ENCODE measurements at places on chromosomes 1 and 21.
A peak's percentile ranks its signal among the peaks of the same experiment; 100 is the strongest.

DNA sequence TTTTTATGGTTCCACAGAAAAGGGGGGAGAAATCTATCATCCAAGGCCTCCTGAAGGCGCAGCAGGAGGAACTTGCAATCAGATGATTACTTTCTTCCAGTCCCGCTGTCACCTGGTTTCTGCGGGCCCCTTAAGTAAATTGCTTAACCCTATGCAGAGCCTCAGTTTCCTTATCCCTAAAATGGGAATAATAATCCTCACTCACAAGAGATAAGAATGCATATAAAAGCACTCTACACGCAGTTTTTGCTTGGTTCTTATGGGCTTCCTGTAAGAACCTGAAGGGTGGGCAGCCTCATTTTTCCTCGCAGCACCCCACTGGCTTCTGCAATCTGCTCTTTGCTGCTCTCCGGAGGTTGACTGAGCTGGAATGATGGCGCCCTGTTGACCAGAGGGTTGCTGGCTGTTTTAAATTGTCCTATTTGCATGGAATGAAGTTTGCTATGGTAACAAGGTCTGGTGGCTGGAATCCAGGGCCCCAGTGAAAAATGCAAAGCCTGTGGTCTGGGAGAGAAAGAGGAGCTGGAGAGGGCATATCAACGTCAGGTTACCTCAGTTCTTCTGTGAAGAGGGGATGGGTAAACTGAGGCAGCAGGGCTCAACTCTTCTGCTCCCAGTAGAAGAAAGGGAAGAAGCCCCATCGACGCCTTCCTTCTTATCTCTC is 1.0 kb upstream of the KAZN start:
- DNase-seq, result no peak

- no peak for DNase-seq
Observed at GRCh38 chr1:8966606-8967005, 20.9 kb downstream of the CA6 start.

GRCh38 chr1:187262731-187263130 is 434.0 kb downstream of the PLA2G4A start:
- no peak for DNase-seq

- no peak for DNase-seq
Observed at GRCh38 chr1:234315588-234315987, 57.7 kb upstream of the COA6 start.

- DNase-seq, result no peak
Observed at GRCh38 chr1:12543740-12544154, 74.3 kb downstream of the DHRS3 start.

DNA sequence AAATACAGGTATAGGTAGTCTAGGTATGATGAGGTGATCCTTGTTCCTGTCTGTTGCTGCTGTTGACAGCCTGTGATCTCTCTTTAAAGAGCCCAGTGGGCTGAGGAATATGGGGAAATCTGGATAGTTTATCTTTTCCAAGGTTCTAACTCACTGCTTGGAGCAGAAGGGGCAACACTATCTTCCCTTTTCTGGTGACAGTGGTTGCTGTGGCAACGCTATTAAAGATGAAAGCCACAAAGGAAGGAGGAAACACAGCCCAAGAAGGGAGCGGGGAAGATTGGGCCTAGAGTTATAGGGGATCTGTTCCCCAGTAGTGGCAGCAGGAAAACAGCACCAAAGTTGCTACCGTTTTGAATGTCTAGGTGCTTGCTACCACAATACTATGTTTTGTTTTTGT is 8.8 kb downstream of the PCP4L1 start:
- no peak for DNase-seq

DNA sequence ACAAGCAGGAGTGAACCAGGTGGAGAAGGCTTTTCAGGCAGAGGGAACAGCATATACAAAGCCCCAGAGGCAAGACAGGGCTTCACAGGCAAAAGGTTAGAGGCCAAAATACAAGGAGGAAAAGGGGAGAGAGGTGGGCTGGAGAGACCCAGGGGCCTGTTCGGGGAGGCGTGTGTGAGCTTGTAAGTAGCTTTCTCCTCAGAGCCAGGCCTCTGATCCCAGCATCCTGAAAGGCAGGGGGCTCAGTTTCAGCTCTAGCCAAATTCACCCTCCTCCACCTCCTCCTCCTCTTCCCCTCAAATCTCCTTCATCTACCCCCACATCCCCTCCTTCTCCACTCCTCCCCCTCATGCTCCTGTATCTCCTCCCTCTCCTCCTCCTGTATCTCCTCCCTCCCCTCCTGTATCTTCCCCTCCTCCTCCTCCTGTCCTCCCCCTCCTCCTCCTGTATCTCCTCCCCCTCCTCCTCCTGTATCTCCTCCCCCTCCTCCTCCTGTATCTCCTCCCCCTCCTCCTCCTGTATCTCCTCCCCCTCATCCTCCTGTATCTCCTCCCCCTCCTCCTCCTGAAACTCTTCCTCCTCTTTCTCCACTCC is 148.6 kb downstream of the ST6GALNAC5 start:
- no peak for DNase-seq

DNA sequence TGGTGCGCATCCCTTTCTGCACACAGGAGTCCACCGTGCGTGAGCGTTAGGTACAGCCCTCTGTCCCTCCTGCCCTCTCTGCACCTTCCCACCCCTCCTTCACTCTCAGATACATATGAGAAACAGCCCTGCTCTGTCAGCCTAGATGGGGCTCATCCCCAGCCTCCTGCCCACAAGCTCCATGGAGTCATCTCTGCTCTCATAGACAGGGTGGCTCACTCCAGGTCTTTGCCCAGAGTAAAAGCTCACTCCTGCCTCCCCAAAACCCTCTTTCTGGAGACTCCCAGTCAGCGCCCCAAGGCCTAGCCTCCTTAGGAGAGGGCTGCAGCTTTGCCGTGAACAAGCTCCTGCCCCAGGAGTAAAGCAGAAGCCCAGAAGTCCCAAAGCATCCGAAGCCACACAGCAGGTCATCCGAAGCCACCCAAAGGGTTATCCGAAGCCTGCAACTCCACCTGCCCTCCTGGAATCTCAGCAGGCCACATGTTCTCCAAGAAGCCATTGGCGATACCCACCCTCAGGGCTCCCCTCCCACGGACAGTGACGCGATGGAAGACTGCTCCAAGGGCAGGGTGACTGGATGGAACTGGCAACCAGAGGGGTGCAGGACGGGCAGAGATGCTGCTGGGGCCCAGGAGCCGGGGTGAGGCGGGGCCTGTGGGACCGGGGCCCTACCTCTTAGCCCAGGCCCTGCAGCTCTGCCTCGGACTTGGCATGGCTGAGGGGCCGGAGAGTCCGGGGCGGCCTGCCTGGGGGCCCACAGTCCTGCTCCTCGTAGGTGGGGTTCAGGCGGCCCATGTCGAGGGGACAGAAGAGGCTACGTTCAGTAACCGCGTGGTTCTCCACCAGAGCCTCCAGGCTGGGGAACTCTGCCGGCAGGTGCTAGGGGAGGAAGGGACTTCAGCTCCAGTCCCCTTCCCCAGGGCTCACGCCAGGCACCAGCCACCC is 3.6 kb upstream of the KIF17 start:
- DNase-seq, result no peak

DNA sequence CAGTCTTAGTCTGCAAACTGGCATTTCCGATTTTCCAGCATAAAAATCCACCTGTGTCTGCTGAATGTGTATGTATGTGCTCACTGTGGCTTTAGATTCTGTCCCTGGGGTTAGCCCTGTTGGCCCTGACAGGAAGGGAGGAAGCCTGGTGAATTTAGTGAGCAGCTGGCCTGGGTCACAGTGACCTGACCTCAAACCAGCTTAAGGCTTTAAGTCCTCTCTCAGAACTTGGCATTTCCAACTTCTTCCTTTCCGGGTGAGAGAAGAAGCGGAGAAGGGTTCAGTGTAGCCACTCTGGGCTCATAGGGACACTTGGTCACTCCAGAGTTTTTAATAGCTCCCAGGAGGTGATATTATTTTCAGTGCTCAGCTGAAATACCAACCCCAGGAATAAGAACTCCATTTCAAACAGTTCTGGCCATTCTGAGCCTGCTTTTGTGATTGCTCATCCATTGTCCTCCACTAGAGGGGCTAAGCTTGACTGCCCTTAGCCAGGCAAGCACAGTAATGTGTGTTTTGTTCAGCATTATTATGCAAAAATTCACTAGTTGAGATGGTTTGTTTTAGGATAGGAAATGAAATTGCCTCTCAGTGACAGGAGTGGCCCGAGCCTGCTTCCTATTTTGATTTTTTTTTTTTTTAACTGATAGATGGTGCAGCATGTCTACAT is 2.5 kb upstream of the OLFML3 start:
- DNase-seq, result no peak

DNA sequence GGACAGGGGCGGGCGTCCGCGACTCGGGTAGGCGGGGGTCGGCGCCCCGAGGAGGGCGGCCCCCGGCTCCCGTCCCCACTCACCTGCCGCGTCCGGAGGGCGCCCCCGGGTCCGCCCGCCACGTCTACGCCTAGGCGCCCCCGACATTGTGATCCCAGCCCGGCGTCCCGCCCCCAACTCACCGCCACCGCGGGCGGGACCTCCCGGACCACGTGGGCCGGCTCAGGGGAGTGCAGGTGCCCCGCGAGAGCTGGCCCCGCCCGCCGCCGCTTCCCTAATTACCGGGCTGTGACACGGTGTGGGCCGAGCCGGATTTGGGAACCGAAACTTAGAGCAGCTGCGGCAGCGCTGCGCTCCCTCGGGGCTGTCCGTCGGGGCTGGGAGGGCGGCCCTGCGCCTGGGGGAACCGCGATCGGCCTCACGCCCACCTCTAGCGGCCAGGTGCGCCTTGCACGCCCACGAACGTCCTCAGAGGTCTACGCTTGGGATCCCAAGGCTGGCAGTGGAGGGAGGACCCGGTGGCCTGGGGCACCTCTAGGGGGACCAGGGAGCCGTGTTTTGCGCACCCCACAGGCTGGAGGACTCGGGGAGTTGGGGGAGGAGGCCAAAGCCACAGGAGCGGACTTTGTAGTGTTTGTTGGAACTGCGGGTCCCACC is 521 bp upstream of the NADK start:
- DNase-seq, result peak; percentile 50

GRCh38 chr21:25467896-25468295 is 139.4 kb downstream of the MRPL39 start:
- no peak for DNase-seq

GRCh38 chr1:202282596-202283283 is 59.0 kb downstream of the UBE2T start:
- DNase-seq, result no peak

GRCh38 chr1:26353976-26354820 is at the start of gene CRYBG2:
Gene CRYBG2, minus strand, starts transcription at chr1:26354130. Its CDS starts 7,473 bp downstream, at chr1:26346657.
- DNase-seq, result no peak

DNA sequence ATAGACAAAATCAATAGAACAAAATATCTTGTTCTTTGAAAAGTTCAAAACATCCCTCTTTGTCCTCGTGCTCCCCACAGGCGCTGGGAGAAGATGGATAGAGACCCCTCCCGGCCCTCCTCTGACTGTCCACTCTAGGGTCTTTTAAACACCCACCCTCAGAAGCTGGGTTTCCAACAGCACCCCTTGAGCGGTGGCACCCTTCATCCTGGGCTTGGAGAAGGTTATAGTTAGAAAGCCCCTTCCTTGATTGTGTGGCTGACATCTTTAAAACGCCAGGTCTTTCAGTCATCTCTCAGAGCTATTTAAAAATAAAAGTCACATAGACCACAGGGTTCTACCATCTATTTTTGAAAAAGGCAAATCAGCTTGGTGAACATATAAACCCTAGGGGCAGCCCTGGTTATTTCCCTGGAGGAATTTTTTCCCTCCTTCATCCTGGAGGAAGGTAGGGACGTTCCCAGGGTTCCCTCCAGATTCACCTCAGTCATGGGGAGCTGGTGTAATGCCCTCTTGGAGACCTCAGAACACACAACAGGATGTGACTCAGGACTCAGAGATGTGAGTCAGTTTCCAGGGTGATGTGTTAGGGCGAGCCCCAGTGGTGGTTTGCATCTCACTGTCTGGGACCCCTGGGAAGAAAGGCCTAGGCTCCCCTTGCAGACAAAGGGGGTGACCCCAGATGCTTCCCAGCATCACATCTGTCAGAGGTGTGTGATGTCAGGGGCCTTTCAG is 138.5 kb downstream of the CLIC6 start:
- peak; percentile 30 for DNase-seq

GRCh38 chr1:24293392-24294227 is 25.5 kb upstream of the GRHL3 start:
- no peak for DNase-seq

DNA sequence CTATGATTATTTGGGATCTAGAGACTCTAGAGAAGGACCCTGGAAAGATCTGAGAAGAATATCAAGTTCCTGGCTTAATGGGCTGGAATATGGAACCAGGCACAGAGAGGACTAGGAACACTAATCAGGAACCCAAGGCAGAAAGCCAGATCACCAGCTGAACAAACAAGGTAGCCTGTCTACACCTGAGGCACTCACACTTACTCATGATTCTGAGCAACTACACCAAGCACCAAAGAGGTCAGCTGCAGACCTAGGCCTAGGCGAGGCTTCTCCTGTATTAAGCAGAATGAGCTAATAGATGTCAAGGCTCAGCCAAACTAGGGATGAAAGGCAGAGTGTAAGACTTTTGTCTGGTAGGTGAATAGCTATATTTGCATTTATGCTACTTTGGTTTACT is 368.1 kb downstream of the LTN1 start:
- DNase-seq, result no peak

- DNase-seq, result no peak
Observed at GRCh38 chr1:3993619-3994375, 93.7 kb upstream of the C1orf174 start.

DNA sequence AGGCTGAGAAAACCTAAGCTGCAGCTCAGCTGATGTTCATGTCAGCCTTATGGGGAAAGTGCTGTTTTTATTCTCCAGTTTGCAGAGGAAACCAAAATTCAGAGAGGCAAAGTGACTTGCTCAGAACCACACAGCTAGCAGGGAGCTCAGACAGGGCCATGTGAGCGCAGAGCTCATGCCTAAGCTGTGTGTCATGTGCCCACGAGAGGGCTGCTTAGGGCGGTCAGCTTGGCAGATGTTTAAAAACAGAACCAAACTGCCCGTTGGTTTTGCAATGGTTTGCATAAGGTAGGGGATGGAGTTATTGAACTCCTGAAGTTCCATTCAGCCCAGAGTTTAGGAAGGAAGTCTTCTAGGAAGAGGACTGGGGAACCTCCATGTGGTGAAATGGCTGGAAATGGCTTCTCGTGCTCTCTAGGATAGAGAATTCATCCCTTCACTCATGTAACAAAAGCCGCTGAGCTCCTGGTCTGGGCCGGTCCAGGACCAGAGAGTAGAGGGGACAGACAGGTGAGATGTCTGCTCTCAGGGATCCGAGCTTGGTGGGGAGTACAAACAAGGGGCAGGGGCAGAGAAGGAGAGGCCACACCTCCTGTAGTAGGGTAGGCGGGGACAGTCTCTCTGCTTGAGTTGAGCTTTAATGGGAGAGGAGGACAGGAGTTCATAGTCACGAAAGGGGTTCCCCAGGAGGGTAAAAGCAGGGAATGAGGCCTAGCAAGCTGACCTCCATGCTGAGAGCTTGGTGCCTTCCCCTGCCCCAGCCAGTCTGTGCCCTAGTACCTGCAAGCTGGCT is 46.9 kb downstream of the ARHGEF10L start:
- DNase-seq, result no peak
